ENCODE measurements at places on chromosomes 3 and 15.

DNA sequence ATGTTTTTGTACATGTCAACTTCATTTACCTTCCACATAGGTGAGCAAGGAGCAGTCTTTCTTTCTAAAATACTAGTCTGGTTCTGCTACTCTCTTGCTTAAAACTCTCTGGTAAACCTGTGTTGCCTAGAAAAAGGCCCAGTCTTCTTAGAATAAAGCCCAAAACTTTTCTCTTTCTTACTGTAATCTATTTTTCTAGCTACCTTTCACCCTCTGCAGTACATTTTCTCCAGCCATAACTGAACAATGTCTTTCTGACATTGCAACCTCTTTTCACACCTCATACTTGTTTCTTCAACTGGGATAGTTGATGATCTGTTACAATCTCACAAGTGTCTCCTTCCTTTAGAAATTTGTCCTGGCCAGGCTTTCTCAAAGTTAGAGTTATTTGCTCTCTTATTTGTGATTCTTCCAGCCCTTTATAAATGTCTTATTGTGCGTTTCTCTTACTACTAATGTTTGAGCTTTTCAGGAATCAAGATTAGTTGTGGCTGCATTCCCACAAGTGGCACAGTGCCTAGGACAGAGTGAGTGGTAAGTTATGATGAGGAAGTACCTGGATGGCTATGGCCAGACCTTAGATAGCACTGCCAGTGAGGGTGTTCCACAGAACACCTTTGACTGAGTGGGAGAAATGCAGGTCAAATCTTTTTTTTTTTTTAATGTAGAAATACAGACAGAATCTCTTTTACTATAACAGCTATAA, 313.4 kb upstream of the SATB1 start:
- no peak for DNase-seq

DNA sequence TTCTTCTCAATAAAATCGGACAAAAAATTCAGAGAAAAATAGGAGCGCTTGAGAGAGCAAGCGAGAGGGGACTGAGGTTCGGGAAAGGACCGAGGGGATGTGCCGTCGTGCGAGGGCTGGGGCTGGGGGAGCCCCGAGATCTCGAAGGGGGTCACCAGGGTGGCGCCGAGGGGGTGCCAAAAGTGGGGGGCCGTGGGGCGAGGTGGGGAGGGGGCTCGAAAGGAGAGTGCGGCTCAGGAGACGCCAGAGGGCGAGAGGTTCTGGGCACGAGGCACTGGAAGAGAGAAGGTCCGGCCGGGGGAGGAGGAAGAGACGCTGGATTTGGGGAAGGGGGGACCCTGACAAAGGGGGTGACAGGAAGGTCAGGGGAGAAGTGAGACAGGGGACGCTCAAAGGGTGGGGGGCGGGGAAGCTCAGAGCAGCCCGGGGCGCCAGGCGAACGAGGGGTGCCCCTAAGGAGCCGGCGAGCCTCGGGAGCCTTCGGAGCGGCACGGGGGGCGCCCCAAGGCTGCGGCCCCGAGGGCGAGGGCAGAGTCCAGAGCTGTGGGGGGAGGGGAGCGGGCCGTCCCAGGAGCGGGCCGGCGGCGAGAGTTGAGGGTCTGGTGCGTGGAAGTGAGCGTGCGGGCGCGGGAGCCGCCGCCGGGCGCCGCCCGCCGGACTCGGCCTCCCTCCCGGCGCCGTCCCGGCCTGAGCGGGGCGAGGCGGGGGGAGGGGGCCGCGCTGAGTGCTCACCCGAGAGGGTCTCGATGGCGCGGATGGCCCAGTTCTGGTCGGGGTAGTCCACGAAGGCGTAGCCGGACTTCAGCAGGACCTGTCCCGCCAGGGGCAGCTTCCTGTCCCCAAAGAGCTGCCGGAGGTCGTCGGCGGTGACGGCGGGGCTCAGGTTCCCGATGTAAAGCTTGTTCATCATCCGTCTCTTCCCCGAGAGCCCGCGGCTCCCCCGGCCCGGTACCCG, 514 bp downstream of the IGF2BP2 start:
- peak; percentile 56 for DNase-seq

DNA sequence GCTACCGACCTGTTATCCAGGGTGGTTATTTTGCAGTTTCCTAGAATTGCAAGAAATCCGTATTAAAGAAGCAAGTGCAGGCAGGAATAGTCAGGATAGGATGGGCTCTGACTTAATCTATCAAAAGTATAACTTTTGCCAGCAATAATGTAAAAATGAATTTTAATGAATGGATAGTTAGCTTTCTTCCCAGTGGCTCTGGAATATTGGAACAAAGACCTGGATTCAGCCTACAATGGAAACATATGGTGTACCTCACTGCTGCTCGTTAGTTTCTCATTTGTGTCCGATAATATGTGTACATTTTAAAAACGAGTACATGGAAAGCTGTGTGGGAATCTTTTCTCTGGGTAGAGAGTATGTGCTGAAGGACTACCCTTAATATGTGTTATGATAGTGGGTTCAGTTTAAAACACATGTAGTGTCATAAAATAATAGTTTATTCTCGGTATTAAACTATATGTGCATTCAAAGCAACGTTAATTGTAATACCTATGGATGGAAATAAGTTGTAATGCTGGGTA, 805 bp downstream of the SERPINI1 start:
- no peak for DNase-seq

- no peak for DNase-seq
These were observed 812.4 kb upstream of the DPPA4 start for GRCh38 chr3:110149763-110150162.

GRCh38 chr15:27278761-27279160, 307.8 kb downstream of the GABRG3 start:
- DNase-seq = no peak

DNA sequence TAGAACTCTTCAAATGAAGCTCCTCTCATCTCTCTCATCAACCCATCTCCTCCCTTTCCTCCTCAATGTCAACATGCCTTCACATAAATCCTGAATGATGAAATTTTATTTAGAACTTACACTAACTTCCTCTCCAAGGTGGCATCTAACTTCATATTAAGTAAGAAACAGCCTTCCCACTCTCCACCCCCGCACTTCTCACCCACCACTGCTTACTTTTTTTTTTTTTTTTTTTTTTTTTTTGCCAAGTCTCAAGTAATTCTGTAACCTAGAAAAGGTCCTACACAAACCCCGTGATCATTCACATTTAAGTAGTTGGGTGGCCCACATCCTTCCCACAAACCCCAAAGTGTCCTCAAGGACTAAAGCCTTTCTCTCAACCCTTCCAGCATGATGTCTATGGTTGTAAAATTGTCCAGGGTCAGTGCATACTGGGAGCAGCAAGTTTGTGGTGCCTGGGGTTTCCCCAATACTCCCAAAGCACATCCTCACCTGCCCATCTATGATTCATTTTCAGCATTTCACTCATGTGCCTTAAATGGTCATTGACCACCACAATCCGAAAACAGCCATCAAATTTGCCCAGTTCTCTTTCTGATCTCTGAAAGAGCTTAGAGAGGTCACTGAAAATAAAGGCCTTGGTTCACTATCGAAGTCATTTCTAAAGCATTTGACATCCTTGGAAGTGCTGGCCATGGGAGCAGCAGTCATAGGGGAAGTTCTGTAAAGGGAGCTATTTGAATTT, 47.2 kb downstream of the CD86 start:
- no peak for DNase-seq

DNA sequence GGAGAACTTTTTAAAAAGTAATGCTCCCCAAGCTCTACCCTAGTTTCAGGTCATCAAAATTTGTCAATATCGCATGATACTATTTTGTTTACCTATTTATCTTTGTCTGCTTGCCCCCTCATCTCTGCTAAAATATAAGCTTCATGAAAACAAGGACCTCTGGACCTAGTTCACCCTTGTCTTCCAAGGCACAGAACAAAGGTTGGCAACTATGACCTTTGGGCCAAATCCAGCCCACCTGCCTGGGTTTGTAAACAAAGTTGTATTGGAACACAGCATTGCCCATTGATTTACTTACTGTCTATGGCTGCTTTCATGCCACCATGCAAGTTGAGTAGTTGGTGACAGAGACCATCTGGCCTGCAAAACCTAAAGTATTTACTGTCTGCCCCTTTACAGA, 462.2 kb upstream of the SUCLG2 start:
- DNase-seq = no peak

DNA sequence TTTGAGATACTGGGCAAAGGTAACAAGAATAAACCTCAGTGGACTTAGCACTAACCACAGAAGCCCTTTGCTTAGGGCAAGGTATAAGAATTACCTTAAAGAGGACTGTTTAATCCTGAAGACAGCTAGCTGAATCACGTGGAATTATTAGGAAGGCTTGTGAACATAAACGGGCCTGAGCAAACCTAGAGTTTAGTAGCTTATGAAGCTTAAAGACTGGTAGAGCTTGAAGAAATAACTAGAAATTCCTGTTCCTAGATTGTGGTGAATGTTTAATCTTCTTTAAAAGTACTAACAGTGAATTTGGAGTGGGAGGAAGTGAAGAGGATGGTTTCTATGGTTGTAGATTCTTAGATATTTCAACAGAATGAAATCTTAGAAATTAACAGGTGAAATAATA, 428.9 kb upstream of the THRB start:
- DNase-seq = no peak

- no peak for DNase-seq
These were observed 302.7 kb downstream of the CTNNB1 start for GRCh38 chr3:41502023-41502422.

GRCh38 chr15:55552451-55552850, 35.7 kb downstream of the PYGO1 start:
- no peak for DNase-seq
